Stimulated activated CD8-positive, alpha-beta memory T cell treated with anti-CD3 and anti-CD28 coated beads, Interleukin-7, amount 100 ng/mL, for 1 hour (primary cell): ENCODE measurements at places on chromosomes 13 and 19.

GRCh38 chr19:42363614-42364346 lies 26.3 kb downstream of the CNFN start:
- no peak for DNase-seq

DNA sequence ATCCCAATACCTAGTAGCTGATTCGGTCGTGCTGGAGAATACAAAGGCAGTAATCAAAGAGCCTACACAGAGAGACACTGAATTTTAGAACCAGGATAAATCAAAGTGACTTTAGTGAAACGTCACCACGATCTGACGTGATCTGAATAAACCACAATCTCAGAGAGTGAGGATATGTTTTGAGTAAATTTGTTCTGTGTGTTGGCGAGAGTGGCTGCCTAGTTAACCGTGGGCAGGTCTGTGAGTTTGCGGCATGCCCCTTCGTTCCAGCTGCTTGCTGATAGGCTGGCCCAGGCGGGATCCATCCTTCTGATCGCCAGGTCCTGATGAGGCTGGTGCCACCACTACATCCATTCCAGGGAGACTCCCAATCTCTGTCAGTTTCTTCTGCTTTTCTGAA lies 40.4 kb downstream of the LRCH1 start:
- DNase-seq = no peak

DNA sequence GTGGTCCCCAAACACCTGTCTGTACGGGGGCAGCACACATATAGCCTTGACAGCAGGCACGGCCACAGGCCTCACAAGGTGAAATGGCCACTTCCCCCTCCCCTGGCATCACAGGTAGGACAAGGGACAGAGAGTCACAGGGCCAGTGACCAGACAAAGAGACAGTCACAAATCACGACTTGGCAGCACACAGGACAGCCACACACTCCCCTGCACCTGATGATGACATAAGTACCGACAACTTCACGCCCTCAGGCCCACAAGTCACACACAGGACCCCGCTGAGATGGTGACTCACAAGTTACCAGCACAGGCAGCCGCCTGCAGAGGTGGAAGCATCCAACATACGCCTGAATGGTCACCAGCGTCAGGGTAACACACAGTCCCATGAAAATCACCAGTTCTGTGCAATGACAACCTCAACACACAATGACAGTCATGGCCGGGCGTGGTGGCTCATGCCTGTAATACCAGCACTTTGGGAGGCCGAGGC lies 16.5 kb downstream of the TYK2 start:
- DNase-seq = no peak

DNA sequence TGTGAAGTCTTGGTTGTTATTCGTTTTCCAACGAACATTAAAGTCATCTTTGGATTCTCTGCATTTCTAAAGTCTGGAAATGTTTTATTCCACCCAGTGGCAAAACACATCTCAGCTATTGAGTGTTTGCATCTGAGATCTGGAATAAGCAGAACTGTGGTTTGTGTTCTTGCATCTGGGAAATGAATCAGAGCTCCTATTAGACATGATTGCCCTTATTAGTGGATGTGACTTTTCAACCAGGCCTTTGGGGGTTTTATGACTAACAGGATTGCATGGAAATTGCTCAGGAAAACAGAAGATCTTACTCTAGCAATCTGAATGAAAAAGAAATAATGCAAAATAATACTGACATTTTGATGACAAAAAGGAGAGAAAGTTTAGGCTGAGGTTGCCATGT lies 488.8 kb downstream of the IRS2 start:
- no peak for DNase-seq

- DNase-seq = no peak
Observed at GRCh38 chr19:53332484-53332883, 1.1 kb upstream of the ZNF845 start.

DNA sequence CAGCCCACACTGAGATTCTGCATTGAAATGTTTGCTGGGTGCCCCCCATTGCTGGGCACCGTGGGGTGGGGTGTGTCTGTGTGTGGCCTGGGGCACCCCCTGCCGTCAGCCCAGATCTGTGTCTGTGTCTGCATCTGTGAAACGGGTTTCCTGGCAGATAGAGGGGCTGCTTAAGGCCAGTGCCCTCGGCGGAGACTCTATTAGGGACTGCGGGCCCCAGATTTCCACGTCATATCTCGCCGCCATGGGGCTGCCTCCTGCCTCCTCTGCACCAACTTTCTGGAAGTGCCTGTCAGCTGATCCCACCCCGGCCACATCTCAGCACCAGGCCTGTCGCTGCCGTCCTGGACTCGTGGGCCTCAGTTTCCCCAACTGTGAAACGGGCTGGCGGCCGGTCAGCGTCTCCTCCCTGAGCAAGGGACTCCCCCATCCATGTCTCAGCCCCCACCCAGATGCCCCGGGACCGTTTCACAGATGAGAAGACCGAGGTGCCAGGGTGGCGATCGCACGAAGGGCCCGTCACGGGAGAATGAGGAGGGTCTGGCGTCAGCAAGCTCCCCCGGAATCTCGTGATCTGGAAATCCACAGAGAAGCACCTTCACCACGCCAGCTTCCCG lies 21.4 kb downstream of the ARID3A start:
- no peak for DNase-seq

DNA sequence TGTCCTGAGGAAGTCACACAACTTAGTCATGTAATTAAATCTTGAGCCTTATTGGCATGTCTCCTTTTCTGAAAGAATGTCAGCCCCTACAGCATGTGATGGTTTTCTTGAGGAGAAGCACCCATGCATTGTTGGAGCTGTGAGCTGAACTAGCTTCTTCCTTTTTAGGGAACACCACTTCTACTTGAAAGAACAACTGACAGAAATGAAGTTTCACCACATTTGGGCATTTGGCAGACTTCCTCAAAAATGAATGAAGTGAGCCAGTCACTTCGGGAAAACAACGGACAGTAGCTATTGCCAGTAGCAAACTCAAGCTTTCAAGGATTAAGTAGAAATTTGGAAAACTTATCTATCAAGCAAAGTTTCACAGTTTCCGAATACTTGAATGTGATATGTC lies 1351.3 kb downstream of the EFNB2 start:
- no peak for DNase-seq

- DNase-seq = no peak
Observed at GRCh38 chr13:102045731-102046130, 356.1 kb downstream of the FGF14 start.

DNA sequence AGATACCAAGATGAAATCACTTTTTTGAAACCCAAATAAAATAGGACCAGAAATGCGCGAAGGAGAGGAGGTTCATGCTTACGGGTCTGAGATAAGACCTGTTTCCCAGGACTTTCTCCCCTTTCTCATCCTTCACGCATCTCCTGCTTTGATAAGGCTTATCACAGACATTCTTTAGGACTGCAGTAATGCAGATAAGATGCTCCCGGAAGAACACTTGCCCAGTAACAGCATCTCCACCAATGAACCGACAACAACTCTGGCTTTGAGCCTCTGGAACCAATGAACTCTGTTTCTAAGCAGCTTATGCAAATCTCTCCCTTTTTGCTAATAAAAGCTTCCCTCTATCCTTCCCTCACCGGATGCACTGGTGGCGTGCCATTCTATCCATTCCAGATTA lies 783.4 kb upstream of the ARGLU1 start:
- DNase-seq = no peak

DNA sequence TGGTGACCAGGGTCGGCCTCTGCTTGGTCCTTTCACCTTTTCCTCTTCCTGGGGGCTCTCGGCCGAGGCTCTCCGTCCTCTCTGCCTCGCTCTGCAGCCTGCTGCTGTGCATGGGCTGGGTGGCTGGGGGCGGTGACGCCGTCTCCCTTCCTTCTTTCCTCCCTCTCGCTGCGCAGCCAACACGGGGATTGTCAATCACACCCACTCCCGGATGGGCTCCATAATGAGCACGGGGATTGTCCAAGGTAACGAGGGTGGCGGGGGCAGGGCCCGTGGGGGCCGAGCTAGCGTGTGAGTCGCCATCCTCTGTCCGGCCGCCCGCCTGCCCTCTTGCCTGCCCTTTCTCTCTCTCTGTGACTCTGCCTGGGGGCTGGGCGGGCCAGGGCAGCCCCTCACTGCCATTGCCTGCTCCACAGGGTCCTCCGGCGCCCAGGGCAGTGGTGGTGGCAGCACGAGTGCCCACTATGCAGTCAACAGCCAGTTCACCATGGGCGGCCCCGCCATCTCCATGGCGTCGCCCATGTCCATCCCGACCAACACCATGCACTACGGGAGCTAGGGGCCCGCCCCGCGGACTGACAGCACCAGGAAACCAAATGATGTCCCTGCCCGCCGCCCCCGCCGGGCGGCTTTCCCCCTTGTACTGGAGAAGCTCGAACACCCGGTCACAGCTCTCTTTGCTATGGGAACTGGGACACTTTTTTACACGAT lies 7.1 kb downstream of the YIPF2 start:
- no peak for DNase-seq

GRCh38 chr19:39745643-39746042 lies 7.8 kb upstream of the CLC start:
- no peak for DNase-seq

- no peak for DNase-seq
Observed at GRCh38 chr13:27919934-27920676, at the start of gene PDX1. Gene PDX1, plus strand, starts transcription at chr13:27920000. Its CDS starts 139 bp downstream, at chr13:27920139.

GRCh38 chr13:52009946-52010345 lies 1.3 kb downstream of the ATP7B start:
- no peak for DNase-seq

- DNase-seq = peak; percentile 37
Observed at GRCh38 chr19:4380254-4380727, 20.1 kb downstream of the SH3GL1 start.

- no peak for DNase-seq
Observed at GRCh38 chr19:45876411-45877197, 9.3 kb downstream of the IRF2BP1 start.

GRCh38 chr19:7883796-7884570 lies 4.3 kb upstream of the LRRC8E start:
- DNase-seq = no peak

GRCh38 chr13:41492432-41493260 lies 35.3 kb downstream of the RGCC start:
- no peak for DNase-seq

DNA sequence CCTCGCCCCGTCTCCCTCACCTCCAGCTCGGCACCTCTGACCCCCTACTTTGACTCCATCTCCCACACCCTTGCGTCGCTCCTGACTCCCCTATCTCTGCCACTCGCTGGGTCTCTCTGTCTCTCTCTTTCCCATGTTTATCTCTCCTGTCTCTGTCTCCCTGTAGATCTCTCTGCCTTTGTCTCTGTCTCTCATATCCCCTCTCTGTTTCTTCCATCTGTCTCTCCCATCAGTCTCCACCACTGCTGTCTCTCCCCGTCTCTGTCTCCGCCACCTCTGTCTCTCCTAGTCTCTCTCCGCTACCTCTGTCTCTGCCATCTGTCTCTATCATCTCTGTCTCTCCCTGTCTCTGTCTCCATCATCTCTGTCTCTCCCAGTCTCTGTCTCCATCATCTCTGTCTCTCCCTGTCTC lies 12.4 kb upstream of the BBC3 start:
- no peak for DNase-seq

DNA sequence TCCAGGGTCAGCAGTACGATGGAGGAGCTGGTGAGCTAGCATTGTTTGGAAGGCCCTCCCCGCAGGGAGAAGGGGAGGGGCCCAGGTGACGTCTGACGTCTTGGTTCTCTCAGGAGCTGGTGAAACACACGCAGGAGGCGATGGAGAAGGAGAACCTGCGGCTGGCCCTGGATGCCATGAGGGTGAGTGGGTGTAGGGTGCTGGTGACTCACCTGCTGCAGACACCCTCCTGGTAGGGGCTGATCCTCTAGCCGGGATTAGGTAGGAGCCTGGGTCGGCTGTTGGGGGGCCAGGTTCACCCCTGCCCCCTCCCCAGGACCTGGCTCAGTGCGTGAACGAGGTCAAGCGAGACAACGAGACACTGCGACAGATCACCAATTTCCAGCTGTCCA lies 55.8 kb downstream of the VAV1 start:
- no peak for DNase-seq

DNA sequence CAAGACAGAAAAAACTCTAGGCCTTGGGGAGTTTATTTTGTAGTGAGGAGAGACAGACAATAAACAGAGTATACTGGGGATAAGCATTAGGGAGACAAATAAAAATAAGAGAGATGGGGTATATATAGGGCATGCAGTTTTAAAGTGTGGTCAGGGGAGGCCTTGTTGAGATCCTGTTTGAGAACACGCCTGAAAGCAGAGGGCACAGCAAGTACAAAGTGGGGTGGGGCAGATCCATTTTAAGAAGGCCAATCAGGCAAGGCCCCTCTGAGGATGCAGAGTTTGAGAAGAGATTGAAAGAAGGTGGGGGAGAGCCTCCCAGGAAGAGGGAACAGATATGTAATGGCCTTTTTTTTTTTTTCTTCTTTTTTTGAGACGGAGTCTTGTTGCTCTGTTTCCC lies 2.1 kb downstream of the PPP2R1A start:
- no peak for DNase-seq

DNA sequence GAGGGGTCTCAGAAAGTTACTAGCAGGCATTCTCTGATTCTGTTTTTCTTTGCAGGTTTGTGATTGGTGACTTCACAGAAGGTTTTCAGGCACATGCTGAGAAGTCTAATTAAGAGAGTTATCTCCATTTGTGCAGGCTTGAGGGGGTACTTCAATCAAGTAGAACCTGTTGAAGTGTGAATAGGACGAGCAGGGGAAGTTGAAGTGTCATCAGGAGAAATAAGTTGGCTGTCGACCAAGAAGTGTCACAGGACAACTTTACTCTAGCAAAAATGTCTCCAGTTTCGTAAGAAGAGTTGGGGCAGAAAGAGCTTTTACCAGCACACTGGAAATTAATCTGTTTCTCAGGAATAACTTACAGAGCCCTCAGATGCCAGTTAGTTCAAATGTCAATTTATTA lies 576.5 kb upstream of the SLITRK5 start:
- no peak for DNase-seq

- DNase-seq = no peak
Observed at GRCh38 chr19:52322429-52322828, 13.6 kb upstream of the ZNF610 start.

DNA sequence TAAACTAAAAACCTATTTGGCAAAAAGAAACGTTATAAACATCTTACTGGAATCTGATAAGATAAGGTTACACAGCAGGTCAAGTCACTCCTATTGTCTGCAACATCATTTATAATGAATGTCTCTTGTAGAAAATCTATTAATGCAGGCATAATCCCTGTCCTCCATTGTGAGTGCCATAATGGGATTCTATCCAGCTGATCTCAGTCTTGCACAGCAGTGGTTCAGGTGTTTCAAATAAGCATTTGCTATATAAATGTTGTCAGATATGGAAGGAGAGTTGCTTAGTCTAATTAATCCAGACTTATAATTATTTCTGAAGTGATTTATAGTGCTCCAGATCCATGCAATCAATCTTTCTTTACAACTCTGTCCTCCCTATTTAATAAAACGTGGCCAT lies 186.5 kb upstream of the ATXN8OS start:
- DNase-seq = no peak
